Cardiac muscle cell (in vitro differentiated cells and primary cell): ENCODE measurements at places on chromosomes 4 and X.

DNA sequence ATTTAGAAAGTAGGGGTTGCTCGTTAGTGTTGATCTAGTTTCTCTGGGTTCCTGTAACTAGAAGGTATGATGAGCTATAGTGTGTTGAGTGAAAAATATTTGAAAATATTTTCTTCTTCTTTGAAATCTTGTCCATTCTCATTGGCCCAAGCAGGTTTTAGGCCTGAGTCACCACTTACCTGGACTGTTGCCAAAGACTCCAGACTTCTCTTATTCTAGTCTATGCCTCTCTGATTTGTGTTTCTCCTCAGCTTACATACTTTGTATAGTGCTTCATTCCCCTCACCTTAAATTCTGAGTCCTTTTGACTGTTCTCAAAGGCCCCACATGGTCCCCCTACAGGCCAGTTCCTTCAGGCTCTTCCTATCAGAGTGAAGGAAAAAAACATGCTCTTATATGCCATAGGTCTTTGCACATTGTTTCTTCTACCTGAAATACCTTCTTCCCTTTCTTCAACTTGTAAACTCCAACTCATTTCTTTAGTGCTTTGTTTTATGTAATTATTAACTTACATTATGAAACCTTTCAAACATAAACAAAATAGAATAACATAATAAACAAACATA, 258.2 kb downstream of the PPP1R2C start:
- DNase-seq = no peak

DNA sequence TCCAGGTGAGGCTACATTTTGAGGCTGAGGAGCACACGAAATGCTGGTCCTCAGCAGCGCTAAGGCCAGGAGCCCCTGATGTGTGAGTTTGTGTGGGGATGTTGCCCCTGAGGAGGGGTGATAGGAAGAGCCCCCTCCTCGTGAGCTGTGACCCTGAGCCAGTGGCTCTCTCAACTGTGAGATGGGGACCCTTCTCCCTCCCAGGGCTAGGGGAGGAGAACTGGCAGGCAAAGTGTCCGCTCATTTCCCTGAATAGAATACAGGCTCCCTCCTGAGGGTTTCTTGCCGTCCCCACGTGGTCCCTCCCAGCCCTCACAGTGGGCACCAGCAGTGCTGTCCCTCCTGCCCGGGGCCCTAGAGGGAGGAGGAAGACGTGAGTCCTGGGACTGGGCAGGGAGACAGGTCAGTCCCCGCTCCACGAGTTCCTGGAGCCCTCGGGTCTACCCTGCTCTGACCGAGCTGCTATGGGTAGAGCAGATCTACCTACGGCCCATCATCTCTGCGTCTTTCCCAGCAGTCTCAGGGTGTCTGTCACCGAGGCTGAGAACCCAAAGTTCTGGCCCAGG, 21.0 kb upstream of the TBC1D14 start:
- DNase-seq = no peak

DNA sequence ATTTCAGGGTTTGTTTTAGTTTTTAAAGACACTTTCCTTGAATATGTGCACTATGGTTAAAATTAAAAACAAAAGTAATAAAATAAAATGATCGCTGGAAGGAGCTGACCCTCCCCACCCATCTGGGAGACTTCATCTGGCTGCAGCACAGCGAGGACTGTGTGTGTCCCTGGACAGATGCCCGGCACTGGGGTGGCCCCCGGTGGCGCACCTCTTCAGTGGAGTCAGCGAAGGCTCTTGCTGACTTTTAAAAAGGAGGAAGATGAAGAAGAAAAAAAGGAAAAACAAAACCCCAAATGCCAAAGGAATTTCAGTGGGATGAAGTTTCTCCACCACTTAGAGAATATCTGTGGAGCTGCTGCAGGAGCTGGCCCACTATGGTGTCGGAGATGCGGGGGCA, 5.4 kb upstream of the ADGRG4 start:
- no peak for DNase-seq

DNA sequence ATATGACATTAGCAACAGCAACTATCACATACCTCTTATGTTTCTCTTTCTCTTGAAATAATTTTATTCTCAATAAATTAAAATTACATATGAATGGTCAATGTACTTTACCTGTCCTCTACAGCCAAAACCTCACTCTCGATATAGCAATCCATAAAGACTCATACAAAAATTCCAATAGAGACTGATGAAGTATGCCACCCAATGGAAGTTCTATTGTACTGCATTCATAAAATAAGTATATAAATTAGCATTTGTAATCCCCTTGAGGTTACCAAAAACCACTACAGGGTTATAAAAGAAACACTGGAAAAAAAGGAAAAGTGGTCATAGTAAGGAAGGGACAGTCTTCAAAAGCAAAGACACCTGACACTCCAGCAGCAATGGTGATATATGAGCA, 32.8 kb downstream of the CLDN2 start:
- peak; percentile 49 for DNase-seq

- no peak for DNase-seq
Observed at GRCh38 chr4:96093057-96093456, 253.2 kb downstream of the PDHA2 start.

GRCh38 chr4:86935853-86936733, 1.3 kb downstream of the AFF1 start:
- peak; percentile 75 for DNase-seq

GRCh38 chrX:110941906-110942305, 146.3 kb upstream of the CHRDL1 start:
- no peak for DNase-seq

- no peak for DNase-seq
Observed at GRCh38 chrX:125384867-125385266, 65.2 kb downstream of the TEX13C start.

- DNase-seq = no peak
Observed at GRCh38 chr4:78661921-78662521, 110.5 kb downstream of the ANXA3 start.

DNA sequence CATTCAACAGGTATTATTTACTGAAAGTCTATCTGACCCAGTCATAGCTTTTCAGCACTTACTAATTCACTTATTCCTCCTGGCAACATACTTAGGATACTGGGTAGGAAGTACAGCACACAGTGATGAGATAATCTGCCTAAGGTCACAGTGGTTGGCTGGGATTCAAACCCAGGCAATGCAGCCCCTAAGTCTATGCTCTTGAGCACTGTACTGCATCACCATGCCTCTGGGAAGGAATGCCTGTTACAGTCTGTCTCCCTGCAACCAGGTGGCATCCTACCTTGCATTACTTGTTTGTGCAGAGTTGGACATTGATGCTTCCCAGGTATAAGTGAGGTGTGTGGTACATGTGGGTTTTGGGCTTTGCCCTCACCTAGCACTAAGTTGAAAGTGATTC, 21.5 kb upstream of the LRAT start:
- DNase-seq = no peak

DNA sequence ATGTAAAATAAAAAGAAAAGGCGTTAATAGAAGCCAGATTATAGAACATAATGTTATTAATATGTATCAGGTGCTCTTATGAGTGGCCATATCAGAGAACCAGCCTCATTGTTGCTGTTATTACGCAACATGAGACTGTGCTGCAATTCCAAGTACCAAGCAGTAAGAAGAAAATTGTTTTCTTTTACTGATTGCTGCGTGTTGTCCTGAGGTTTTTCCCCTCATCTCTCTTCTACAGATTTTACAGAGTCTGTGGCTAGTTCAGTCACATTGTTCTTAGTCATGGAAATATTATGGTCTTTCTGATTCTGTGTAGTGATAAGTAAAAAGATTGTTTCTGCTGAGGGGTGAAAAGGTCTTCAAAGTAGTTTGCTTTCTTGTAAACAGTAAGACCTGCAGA, 55.9 kb downstream of the NPNT start:
- DNase-seq = no peak

- DNase-seq = no peak
Observed at GRCh38 chr4:10495651-10496050, 38.4 kb upstream of the ZNF518B start.

DNA sequence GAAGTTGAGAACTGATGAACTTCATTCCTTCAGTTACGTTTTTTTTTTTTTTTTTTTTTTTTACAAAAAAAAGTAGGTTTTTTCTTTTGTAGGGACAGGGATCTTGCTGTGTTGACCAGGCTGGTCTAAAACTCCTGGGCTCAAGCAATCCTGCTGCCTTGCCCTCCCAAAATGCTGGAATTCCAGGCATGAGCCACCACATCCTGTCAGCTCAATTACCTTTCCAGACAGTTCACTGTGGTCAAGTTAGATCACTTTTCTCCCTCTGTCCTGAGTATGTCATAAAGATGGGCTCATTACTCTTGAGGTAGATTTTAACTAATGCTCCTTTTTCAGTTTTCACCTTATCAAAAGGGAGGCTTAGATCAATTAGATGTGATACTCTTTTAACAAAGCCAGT, 10.8 kb upstream of the NR3C2 start:
- no peak for DNase-seq

GRCh38 chr4:41320278-41320677, 63.5 kb downstream of the UCHL1 start:
- DNase-seq = no peak

- no peak for DNase-seq
Observed at GRCh38 chrX:43880425-43880824, 1.8 kb downstream of the MAOB start.

GRCh38 chr4:121484633-121485032, 103.8 kb upstream of the QRFPR start:
- peak; percentile 81 for DNase-seq

GRCh38 chrX:66632473-66632872, 6.4 kb downstream of the EDA2R start:
- no peak for DNase-seq

DNA sequence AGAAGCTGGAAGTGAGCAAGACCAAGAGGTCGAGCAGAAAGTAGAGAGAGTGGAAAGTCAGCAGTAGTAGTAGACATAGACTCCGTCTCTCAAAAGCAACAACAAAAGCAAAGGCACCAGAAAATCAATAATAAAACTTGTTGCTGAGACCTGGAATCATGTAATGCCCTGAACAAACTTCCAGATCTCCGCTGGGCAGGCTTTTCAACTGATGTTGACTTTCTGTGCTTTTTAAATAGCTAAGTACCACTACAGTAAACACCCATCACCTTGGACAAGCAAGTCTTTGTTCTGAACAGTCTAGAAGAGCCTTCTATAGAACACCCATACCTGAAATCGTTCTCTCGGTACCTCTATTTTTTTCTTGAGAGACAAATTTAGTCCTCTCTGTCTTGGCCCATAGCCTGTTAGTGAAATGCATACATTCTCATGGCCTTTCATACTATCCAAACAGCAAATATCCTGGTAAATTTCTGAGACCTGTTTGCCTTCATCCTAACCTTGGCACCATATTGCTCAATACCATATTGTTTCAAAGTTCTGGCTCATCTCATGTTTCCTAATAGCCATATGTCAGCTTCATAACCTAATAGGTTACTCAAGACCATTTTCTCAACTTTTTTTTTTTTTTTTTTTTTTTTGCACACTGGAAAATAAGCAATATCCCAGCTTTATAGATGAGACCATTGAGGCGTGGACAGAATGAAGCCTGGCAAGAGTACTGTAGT, 200.6 kb upstream of the RBPJ start:
- peak; percentile 25 for DNase-seq

GRCh38 chr4:103105558-103106356, 6.1 kb upstream of the BDH2 start:
- DNase-seq = peak; percentile 16

GRCh38 chr4:143643399-143643798, 57.1 kb downstream of the FREM3 start:
- DNase-seq = no peak

- no peak for DNase-seq
Observed at GRCh38 chr4:6874981-6875380, 34.6 kb upstream of the TBC1D14 start.

DNA sequence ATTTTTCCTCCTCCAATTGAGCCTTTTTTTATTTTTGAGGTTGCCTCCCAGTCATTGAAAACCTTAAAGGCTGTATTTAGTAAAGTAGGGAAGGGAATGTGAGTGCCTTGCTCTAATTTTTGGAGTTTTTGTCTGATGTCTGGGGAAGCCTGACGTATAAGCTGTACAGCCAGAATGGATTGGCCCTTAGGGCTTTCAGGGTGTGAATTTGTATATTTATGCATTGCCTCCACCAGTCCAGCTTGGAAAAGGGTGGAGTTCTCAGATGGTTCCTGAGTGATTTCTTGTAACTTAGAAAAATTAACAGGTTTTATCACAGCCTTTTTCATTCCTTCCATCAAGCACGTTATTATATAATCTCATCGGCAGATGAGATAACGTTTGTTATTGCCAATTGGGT, 8.6 kb upstream of the IL9R start:
- no peak for DNase-seq
